ENCODE measurements at places on chromosomes 2 and 18. TPM values are rescaled to one million over a fixed set of nuclear protein-coding genes. Genes with fewer than 3 reads are reported as not detected.
A peak's percentile ranks its signal among the peaks of the same experiment; 100 is the strongest.

DNA sequence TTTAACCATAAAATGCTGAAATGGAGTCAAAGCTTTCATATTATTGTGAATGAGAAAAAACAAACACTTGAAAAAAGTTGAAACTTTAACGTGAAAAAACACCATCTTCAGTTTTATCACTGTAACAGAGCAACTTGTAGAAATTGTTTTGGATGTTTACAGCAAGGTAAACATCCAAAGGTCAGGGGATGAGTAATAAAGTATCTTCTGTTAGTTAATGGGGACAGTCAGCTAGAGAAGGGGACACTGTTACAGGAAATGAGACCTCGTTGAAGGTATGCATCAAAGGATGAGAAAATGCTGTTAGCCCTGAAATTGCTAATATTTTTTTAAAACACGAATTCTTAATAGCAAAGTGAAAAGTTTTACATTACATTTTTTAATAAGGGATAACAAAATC, 2.9 kb downstream of the RHBDD1 start:
- DNase-seq: no peak

GRCh38 chr2:24818721-24819167, 25.5 kb downstream of the CENPO start:
- peak; percentile 40 for DNase-seq

DNA sequence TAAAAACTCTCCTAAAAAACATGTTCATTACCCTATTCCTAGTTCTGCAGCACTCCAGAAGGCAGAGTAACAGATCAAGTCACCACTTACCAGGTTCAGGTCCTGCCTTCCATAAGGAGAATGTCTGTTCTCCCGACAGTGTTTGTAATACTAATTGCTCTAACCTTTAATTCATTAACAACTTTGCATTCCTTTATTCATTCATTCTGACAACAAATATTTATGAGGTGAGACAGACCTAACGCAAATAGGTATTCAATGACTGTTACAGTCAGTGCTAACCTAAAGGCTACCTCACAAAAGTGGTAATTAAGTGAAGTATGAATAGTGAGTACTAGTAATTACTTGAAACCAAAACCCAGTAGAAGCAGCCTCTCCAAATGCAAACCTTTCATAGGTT, 224.0 kb downstream of the AFF3 start:
- DNase-seq: no peak

Gene CDCA7
- 48.8 TPM for total RNA-seq

Gene GPR55
- 1.0 TPM for total RNA-seq

Gene RGPD8
- 33.8 TPM for total RNA-seq

Gene TEX44
- not detected for total RNA-seq

Gene CTLA4
- total RNA-seq: not detected
